Ascending aorta (tissue), 2 donors: ENCODE measurements at places on chromosomes 11 and 22. TPM values are rescaled to one million over a fixed set of nuclear protein-coding genes. Genes with fewer than 3 reads are reported as not detected.

DNA sequence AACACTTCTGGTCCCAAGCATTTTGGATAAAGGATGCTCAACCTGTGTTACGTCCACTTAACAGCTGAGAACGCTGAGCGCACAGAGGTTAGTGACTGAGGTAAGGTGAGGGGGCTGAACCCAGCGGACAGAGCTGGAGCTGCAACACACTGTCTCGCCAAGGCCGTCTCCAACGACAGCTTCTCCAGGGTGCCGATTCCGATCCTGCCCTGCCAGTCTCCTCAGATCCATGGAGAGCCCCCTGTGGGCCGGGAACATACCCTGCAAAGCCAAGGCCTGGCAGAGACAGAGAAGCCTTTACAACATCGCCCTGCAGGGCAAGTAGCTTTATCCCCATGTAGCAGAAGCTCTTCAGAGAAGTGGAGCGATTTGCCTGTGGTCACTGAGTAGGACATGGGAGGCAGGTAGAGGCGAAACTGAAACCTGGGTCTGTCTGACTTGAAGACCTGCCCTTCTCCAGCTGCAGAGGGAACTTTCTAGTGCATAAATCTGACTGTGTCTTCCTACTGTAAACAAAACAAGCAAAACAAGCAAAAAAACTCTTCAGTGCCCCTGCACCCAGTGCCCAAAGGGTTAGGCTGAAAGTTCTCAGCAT, 72.8 kb downstream of the SCUBE1 start:
- no peak for DNase-seq
- H3K27me3 ChIP-seq: no peaks in the 10 kb centered on the region
- no peaks in the 10 kb centered on the region for H3K4me1 ChIP-seq
- H3K36me3 ChIP-seq: no peaks in the 10 kb centered on the region
- no peak overlapping the region for H3K4me3 ChIP-seq
- H3K27ac ChIP-seq: no peak overlapping the region

GRCh38 chr11:117686711-117687110, 110.3 kb downstream of the DSCAML1 start:
- H3K27ac ChIP-seq: no peak overlapping the region
- H3K4me3 ChIP-seq: no peak overlapping the region
- H3K36me3 ChIP-seq: no peaks in the 10 kb centered on the region
- H3K4me1 ChIP-seq: no peaks in the 10 kb centered on the region
- no peaks in the 10 kb centered on the region for H3K27me3 ChIP-seq

The TTC9C gene
- total RNA-seq: 1.4 TPM

The OR8H1 gene
- not detected for total RNA-seq

- H3K4me1 ChIP-seq: no peaks in the 10 kb centered on the region
- H3K27me3 ChIP-seq: no peaks in the 10 kb centered on the region
- no peaks in the 10 kb centered on the region for H3K36me3 ChIP-seq
- H3K4me3 ChIP-seq: no peak overlapping the region
- no peak overlapping the region for H3K27ac ChIP-seq
- no peak for DNase-seq
Measured at GRCh38 chr11:134562196-134562595, 150.2 kb upstream of the B3GAT1 start.

DNA sequence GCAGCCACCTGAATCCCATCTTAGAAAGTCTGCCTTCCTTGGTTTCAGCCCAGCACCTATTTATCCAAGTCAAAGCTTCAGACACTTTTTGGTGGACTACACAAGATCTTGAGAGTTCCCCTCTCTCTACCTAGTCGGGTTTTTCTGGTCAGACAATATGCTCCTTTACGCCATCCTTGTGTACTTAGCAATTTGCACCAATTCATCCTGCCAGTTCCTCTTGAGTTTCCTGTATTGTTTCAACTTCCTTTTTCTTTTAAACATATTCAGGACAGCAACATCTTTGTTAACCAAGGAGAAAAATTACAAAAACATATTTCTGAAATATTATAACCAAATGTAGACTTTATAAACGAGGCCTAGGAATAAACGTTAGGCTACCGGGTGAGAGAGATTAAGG, 368.2 kb upstream of the CADM1 start:
- DNase-seq: no peak
- no peak overlapping the region for H3K27ac ChIP-seq
- no peak overlapping the region for H3K4me3 ChIP-seq
- H3K27me3 ChIP-seq: no peaks in the 10 kb centered on the region

The OR5AL1 gene
- total RNA-seq: not detected

The ADM gene
- total RNA-seq: 56.8 TPM

The PHOX2A gene
- not detected for total RNA-seq

DNA sequence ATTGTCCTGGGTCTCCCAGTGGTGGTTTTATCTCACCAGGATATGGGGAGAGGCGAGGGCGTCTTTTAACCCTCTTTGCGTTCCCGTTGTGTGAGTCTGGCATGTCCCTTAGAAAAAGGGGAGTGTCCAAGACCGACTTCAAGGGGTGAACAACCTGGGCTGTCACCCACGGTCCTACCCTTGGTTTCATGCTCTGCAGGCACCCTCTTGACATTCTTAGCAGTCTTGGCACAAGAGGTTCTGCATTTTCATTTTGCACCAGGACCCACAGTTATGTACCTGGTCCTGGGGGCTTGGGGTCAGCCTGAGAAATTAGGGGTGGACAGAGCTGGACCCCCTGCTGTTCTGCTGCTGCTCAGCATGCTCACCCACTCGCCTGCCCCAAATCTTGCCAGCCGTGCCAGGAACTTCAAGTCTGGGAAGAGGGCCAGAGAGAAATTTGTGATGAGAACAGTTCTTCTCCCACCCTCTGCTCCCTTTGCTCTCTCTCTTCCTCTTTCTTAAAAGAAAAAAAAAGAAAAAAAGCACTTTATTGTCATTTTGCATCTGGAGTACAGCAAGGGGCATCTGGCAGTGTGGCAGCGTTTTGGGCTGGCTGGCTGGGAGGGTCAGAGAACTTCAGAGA, 471.2 kb downstream of the MIAT start:
- no peaks in the 10 kb centered on the region for H3K36me3 ChIP-seq
- H3K4me1 ChIP-seq: peaks cover 3% of the 10 kb centered on the region
- H3K27me3 ChIP-seq: no peaks in the 10 kb centered on the region
- no peak overlapping the region for H3K4me3 ChIP-seq
